AG08395 (cell line): ENCODE measurements at places on chromosomes 13 and 19.
A peak's percentile ranks its signal among the peaks of the same experiment; 100 is the strongest.

DNA sequence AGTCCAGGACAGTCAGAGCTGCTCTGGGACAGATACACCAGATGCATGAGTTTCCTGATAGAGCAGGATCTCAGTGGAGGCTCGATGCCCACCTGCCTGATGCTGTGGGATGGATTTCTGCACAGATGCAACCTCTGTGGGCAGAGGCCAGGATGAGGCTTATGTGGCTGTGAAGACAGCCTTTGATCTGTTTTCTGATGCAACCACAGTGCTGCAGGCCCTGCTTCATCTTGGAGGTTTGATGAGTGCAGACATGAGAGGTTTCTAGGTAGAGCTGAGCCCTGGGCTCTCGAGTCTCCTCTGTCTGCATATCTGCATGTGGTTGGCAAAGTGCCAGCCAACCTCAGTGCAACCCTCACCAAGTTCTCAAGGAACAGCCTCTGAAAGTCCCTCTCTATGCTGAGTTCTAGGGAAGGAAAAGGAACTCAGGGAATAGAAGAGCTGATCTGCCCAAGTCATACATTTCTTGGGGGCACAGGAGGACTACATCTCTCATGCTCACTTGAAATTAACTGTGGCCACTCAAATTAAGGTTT, 23.1 kb upstream of the TSHZ3 start:
- DNase-seq: no peak

GRCh38 chr19:8678244-8678807, 20.3 kb downstream of the ACTL9 start:
- no peak for DNase-seq

GRCh38 chr13:113491418-113491883, 940 bp upstream of the DCUN1D2 start:
- DNase-seq: peak; percentile 41

- no peak for DNase-seq
These were observed 93.7 kb downstream of the MYCBP2 start for GRCh38 chr13:77233159-77233558.

DNA sequence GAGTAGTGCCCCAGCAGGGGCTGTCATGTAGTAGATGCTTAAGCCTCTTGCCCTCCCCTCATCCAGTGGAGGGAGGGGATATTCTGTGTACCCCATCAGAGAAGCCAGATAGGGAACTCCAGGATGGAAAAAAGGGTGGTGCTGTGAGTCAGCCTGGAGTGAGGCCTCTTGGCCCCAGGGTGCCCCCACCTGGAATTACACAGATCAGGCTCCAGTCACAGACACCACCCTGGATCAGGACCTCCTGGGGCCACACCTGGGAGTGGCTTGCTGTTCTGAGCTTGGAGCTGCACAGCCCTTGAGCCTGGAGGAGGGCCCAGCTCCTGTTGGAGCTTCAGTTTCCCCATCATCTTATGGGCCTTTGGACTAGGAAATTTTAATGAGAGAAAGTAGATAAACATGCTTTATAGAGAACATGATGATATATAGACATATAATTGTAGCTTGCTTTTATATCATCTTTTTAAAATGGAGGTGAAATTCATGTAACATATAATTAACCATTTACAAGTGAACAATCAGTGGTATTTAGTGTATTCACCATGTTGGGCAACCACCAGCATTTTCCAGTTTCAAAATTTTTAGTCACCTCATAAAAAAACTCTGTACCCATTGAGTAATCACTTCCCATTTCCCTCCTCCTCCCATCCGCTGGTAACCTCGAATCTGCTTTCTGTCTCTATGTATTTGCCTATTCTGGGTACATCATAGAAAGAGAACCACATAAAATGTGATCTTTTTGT, 24.6 kb downstream of the CYP4F22 start:
- no peak for DNase-seq

- DNase-seq: peak; percentile 31
These were observed 6.0 kb downstream of the SPRED3 start for GRCh38 chr19:38394488-38394887.

GRCh38 chr13:42066542-42066941, 18.1 kb downstream of the DGKH start:
- peak; percentile 64 for DNase-seq

DNA sequence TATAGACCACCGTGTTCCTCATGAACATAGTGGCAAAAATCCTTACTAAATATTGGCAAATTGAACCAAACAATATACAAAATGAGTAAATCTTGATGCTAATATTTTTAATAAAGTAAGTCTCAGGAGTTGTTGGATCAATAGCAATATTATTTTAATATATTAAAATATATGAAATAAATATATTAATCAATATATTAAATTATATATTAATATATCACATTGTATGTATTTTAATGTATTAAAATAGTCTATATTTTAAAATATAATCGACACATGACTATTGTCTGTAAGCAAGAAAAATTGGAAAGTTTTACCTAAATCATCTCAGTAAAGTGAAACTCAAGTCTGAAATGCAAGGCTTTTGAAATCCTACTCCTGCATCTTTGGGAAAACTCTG, 78.9 kb upstream of the GJB6 start:
- no peak for DNase-seq

- DNase-seq: no peak
These were observed 99.5 kb downstream of the ZNF675 start for GRCh38 chr19:23587546-23587945.
